ENCODE measurements at places on chromosomes 3 and 15. TPM values are rescaled to one million over a fixed set of nuclear protein-coding genes. Genes with fewer than 3 reads are reported as not detected.

Gene PATL2
- 0.82 TPM for total RNA-seq

Gene PFN2
- 198 TPM for total RNA-seq

Gene SPESP1
- total RNA-seq = 0.59 TPM

Gene GANC
- 12.9 TPM for total RNA-seq

Gene DAPK2
- 8.1 TPM for total RNA-seq

Gene POPDC2
- total RNA-seq = 0.15 TPM

Gene SERINC4
- not detected for total RNA-seq

Gene BLM
- 3.0 TPM for total RNA-seq

Gene MST1R
- total RNA-seq = 0.35 TPM

Gene ZPLD1
- not detected for total RNA-seq

Gene CHRD
- total RNA-seq = 0.08 TPM

Gene ONECUT1
- total RNA-seq = not detected

Gene FEZF2
- not detected for total RNA-seq

Gene PLCL2
- 5.0 TPM for total RNA-seq

Gene KLHL40
- not detected for total RNA-seq

Gene CHST14
- total RNA-seq = 8.1 TPM

Gene SLC9C1
- total RNA-seq = 0.70 TPM

Gene GPR176
- total RNA-seq = 163 TPM

Gene TMOD3
- 43.1 TPM for total RNA-seq

Gene FES
- total RNA-seq = 26.2 TPM

Gene IFT57
- total RNA-seq = 49.8 TPM

All from smooth muscle cell of the coronary artery (primary cell).